ENCODE measurements at places on chromosomes 12 and 14.

- no peak for DNase-seq
Observed at GRCh38 chr12:104197264-104197663, 18.3 kb upstream of the TXNRD1 start.

GRCh38 chr12:29376118-29376517 is 4.9 kb downstream of the ERGIC2 start:
- no peak for DNase-seq

GRCh38 chr12:112096667-112097066 is 11.9 kb downstream of the NAA25 start:
- DNase-seq, result peak; percentile 21

DNA sequence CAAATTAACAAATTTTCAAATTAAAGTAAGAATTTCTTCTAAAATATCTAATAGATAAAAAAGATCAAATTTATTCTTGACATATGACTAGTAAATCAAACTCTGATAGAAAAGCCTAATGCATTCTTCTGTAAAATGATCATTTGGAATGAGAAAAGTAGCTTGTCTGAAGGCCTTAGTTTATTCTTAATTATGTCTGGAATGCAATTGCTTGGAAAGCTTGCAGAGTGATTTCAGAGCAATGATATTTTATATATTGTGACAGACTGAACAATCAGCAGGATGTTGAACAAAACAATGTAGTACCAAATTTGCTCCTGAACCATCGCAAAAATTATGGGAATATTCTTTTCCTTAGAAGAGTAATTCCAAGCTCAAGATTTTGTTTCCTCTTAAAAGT is 789.6 kb upstream of the NOVA1 start:
- DNase-seq, result no peak

GRCh38 chr14:97584528-97584927 is 787.3 kb downstream of the VRK1 start:
- DNase-seq, result no peak

- DNase-seq, result peak; percentile 69
Observed at GRCh38 chr14:22886500-22887259, 3.7 kb downstream of the REM2 start.

- DNase-seq, result no peak
Observed at GRCh38 chr12:20050221-20050620, 318.1 kb upstream of the PDE3A start.

DNA sequence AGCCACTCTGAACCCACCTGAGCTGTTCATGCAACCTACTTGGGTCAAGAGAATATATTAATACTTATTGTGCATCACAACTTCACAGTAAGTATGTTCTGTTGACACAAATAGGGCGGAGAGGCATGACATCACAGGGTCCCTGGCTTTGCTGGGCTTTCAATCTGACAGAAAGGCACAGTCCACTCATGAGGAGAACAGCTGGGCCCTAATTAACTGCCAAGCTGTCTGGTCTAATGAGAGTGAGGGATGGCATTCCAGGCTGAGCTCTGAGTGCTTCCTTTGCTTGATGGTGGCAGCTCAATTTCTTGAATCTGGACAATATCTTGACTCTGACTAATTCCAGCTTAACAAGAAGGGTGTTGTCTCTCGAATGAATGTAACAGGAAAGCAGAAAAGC is 2.0 kb downstream of the EFCAB11 start:
- no peak for DNase-seq

- no peak for DNase-seq
Observed at GRCh38 chr12:69008520-69008919, 75.5 kb upstream of the CPM start.

DNA sequence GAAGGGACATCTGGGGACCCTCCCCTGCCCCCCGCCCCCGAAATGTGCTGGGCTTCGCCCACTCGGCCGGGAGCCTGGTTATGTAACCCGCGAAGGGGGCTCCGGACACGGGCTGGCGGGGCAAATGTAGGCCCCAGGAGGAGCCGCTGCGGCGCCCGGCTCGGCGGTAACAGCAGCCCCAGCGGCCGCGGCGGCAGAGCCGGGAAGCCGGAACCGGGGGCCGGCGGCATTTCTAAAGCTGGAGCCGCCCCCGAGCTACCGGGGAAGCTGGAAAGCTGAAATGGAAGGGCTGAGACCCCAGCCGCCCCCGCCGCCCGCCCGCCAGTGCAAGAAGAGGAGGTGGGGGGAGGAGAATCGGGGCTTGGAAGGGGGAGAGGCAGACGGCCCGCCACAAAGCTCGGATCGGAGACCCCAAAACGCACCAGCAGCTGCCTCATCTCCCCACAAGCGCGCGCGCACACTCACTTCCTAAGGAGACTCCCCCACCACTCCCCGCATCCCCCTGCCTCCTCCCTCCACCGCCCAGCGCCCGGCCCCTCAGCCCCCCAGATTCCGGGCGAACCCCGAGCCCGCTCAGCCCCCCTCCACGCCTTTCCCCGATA is 1.5 kb downstream of the KDM2B start:
- no peak for DNase-seq

DNA sequence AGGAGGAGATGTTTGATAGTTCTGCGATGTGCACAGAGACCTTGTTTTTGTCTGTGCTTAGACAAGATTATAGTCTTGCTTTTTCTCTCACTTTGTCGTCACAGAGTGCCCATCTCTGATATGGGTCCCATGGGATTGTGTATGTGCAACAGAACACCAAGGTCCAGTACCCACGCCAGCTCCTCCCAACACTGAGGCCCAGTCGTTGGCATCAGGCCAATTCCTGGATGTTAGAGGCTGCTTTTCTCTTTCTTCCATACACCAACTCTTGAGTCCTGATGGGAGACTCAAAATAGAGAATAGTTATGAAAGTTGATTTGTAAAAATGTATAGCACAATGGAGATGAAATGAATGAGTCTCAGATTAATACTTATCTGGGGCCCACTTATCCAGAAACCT is 22.7 kb upstream of the PRMT8 start:
- DNase-seq, result no peak

DNA sequence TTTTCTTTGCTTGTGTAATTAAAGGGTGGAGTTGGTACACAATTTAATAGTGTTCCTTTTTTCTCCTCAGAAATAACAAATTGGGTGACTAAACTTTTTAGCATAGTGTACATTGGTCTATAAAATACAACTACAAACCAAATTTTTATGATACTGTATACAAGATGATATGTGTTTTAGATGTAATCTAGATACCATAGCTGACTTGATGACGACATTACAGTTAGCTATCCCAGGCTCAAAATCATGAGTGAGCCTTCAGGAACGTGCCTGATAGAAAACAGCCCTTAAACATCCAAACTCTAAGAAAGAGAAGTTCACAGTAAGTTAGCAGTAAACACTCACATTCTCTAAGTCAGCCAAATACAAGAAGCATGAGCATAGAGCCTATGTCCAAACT is 99.0 kb upstream of the SSTR1 start:
- no peak for DNase-seq

DNA sequence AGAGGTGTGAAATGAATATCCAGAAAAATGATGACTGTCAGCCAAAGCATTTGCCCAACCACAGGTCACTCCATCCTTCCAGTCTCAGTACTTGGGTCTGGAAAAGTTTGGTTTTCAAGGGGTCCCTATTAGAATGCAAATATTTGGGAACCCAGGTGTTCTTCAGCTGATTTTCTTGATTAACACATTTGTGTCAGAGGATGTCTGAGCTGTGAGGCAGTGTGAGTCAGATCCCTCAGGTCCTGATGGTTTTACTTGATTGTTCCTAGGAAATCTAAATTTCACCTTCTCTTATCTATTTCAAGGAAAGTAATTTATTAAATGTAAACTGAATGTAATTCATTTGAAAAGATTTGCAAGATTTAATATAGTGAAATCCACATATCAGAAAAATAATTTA is 71.5 kb downstream of the SSPN start:
- DNase-seq, result no peak

GRCh38 chr12:121423682-121424623 is 24.0 kb downstream of the RNF34 start:
- no peak for DNase-seq

DNA sequence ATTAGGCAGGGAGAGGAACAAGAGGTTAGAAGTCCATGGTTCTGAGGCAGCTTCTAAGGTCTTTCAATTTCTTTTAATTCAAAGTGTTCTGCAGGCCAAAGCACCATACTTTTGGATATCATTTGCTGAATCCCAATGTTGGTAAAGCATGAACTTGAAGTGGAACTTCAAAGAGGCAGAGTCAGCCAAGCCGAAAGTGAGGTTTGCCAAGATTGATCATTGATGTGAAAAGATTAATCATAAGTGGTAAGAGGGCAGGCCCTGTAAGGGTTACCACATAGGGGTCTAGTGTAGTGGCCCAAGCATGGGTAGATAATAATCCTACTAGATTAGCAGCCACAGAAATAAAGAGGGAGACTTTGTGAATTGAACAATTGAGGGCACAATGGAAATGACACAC is 191.7 kb upstream of the DIO2 start:
- DNase-seq, result no peak

- peak; percentile 63 for DNase-seq
Observed at GRCh38 chr12:57845478-57846284, 848 bp downstream of the CTDSP2 start.

DNA sequence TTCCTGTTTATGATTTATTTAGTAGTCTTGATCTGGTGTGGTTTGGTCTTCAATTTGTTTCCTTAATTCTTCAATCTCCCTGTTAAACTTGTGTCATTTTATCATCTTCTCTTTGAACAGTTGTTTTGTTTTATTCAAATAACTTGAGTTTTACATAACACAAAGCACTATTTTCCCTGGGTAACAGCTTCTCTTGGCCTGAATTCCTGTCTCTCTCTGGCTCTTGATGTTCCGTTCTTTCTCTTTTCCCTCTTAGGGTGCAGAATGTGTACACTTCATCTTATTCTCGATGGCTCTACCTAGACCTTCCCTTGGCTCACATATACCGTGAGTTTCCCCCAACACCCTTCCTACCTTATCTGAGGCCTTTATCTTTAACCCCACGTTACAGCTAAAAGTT is 36.8 kb upstream of the VPS33A start:
- no peak for DNase-seq
